Left lung (tissue), 14 donors: ENCODE measurements at places on chromosomes 2 and 18. TPM values are rescaled to one million over a fixed set of nuclear protein-coding genes. Genes with fewer than 3 reads are reported as not detected.

DNA sequence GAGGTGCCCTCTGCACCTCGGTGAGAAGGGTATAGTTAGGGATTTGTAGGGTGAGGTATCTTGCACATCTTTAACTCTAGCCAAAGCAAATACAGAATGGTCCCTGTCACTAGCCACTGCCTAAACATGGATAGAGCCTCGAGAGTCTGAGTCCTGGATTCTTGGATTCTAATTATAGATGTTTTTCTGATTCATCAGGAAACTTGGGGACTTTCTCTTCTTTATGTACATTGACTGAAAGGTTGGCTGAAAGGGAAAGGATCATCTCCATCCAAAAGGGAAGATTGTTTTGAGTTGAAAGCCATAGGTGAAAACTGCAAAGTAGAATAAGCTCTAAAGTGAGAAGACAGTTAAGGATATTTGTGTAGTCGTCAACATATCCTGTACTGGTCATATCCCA, 8.2 kb downstream of the STK36 start:
- DNase-seq = no peak

- no peak for DNase-seq
These were observed 83.8 kb downstream of the FAM117B start for GRCh38 chr2:202718614-202719013.

Gene TCF23
- 0.50 TPM for total RNA-seq

Gene KYNU
- 7.1 TPM for total RNA-seq

Gene CROCC2
- total RNA-seq = 0.32 TPM

Gene MATN3
- total RNA-seq = 3.7 TPM

DNA sequence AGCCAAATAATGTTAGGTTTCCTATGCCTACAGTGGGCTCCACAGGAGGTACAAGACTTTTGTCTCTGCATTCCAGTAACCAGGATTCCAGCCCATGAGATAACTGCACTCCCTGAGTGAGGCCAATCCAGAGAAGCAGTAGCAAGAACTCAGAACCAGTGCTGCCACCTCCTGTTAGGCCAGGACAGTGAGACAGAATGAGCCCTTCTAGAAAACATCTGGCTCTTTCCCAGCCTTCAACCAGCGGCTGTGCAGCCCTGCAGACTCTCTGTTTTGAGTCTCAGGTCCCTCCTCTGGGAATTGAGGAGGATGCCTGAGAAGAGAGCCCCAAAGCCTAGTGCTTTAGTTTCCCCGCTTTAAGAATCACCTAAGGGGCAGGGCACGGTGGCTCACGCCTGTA, 44.2 kb downstream of the ARID5A start:
- no peak for DNase-seq

- DNase-seq = no peak
These were observed 421.3 kb downstream of the ARHGAP15 start for GRCh38 chr2:143550500-143550899.

DNA sequence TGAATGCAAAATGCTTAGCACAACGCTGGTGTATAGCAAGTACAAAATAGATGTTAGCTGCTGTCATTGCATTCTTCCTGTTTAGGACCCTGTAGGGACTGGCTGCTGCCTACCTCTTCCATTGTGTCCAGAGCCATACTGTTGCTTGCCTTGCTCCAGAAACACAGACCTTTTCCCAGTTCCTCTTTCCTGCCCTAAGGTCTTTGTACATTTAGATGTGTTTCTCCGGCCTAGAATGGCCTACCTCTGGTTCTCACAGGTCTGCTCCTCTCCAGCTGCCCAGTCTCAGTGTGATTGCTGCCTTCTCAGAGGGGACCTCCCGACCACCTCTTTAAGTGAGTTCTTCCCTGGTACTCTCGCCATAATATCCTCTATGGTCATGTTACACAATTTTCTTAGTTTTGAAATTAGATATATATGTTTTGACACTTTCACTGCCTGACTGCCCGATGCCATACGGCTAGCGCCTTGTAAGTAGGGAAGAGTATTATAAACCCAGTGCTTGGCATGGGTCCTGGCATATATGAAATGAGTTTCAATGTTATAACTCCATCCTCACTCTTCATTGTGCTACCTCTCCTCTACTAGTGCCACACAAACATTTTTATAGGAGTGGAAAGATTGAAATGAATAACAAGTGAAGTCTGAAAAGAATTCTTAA, 48.3 kb downstream of the RFTN2 start:
- no peak for DNase-seq

Gene DGKD
- total RNA-seq = 87.7 TPM

DNA sequence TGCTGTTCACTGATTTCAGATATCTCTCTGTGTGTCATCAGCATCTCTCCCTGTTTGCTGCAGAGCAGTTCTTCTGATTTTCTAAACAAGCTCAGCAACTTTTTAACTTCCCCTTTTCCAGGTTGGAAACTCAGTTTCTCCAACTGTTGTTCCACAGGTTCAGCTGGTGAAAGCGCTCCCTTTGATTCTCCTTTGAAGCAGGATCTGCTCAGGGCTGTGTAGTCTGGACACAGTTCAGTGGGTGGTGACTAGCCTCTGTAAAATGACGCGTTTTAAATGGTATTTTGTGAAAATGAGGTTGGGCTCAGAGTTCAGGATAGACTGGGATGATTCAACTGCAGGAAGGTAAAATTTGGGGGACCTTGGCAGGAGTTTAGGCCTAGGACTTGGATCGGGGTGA, 106.3 kb downstream of the TRIM43 start:
- DNase-seq = no peak

- DNase-seq = no peak
These were observed 15.0 kb upstream of the MAT2A start for GRCh38 chr2:85523903-85524335.

GRCh38 chr18:3683483-3683882, 233.5 kb downstream of the TGIF1 start:
- DNase-seq = no peak

Gene RIT2
- total RNA-seq = not detected

DNA sequence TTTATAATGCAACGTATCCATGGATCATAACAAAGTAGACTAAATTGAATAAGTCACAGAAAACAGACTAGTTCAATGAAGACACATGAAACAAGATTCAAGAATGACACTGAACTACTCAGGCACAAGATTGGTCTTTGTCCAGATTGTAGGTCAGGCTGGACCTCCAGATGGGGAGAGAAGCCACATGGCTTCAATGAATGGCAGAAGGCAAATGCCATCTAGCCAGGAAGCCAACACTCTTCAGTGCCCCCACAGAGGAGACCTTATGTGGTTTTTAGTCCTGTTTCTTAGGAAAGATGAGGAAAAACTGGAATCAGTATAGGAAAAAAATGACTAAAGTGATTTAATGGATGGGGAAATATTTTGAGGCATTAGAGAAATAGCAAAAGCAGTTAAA, 43.1 kb downstream of the BOD1L2 start:
- no peak for DNase-seq

Gene IL1RL2
- 1.5 TPM for total RNA-seq

GRCh38 chr2:104078431-104079157, 775.3 kb upstream of the POU3F3 start:
- no peak for DNase-seq

Gene PLCL1
- total RNA-seq = 3.4 TPM

Gene SLC5A7
- 0.23 TPM for total RNA-seq

Gene FTCDNL1
- 3.5 TPM for total RNA-seq

DNA sequence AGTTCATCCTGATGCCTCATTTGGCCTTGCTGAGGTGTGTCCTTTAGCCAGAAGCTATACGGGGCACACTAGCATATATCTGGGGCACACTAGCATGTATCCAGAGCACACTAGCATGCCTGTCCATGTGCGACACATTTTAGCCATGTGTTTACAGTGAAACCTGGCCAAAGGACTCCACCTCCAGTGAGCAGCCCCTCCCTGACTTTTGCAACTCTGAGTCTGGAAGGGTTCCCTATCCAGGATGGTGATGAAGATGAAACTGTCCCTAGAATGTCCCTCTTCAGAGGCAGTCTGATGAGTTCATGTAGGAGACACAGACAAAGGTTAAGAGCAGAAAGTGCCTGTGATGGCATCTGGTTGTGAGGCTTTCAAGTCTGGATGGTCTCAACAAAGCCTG, 61.4 kb upstream of the LGALSL start:
- no peak for DNase-seq

GRCh38 chr2:121565389-121566250, 34.9 kb downstream of the RNU4ATAC start:
- no peak for DNase-seq

- DNase-seq = peak; percentile 26
These were observed 94.4 kb downstream of the RHOB start for GRCh38 chr2:20541294-20541640.

Gene TUBB8B
- total RNA-seq = not detected

DNA sequence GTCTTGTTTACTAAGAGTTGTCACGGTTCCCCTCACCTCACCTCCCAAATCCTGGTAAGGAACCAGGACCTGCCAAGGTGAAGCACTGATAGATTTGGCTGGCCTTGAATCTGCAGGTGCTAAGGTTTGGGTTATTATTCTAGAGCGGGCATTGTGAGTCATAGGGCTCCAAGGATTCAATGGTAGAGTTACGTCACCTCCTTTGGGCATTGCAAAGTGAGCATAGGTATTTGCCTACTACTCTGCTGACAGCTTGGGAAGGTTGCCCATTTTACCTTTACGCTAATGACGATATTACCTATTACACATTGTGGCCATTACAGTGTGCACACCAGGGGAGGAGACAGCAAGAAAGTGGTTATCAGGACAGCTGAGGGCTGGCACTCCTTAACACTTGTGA, 59.3 kb downstream of the SETBP1 start:
- DNase-seq = no peak

- DNase-seq = no peak
These were observed 26.7 kb downstream of the IFIH1 start for GRCh38 chr2:162291748-162292147.

DNA sequence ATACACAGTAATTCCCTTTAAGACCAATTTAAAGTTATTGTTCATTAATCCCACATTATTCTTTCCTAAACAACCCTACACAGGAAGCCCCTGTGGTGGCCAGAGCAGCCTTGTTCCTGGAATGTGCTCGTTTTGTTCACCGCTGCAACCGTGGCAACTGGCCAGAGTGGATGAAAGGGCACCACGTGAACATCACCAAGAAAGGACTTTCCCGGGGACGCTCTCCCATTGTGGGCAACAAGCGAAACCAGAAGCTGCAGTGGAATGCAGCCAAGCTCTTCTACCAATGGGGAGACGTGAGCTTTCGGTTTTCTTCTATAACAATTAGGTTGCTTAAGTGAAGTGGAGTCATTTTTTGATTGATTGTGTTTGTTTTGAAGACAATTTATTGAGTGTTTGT, 101.0 kb downstream of the UNC80 start:
- no peak for DNase-seq

Gene OBSL1
- total RNA-seq = 43.4 TPM

- no peak for DNase-seq
These were observed 4.3 kb upstream of the NAGK start for GRCh38 chr2:71064110-71064611.

Gene C2orf72
- total RNA-seq = 0.67 TPM

Gene FOXD4L1
- 0.71 TPM for total RNA-seq

DNA sequence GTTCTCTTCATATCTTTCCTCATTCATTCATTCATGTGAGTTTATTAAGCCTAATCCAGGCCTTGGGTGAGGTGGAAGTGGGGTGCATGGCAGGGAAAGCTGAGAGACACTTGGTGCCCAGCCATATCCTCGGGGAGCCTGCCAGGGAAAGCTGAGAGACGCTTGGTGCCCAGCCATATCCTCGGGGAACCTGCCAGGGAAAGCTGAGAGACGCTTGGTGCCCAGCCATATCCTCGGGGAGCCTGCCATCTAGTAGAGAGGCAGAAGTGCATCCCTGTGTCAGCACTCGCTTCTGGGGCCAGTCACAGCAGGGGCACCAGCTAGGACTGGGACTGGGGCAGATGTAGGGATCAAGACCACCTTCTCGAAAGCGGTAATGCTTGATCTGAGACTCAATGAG, 39.4 kb downstream of the DDX18 start:
- no peak for DNase-seq

GRCh38 chr2:232434091-232434490, 21.9 kb upstream of the ALPI start:
- DNase-seq = no peak

DNA sequence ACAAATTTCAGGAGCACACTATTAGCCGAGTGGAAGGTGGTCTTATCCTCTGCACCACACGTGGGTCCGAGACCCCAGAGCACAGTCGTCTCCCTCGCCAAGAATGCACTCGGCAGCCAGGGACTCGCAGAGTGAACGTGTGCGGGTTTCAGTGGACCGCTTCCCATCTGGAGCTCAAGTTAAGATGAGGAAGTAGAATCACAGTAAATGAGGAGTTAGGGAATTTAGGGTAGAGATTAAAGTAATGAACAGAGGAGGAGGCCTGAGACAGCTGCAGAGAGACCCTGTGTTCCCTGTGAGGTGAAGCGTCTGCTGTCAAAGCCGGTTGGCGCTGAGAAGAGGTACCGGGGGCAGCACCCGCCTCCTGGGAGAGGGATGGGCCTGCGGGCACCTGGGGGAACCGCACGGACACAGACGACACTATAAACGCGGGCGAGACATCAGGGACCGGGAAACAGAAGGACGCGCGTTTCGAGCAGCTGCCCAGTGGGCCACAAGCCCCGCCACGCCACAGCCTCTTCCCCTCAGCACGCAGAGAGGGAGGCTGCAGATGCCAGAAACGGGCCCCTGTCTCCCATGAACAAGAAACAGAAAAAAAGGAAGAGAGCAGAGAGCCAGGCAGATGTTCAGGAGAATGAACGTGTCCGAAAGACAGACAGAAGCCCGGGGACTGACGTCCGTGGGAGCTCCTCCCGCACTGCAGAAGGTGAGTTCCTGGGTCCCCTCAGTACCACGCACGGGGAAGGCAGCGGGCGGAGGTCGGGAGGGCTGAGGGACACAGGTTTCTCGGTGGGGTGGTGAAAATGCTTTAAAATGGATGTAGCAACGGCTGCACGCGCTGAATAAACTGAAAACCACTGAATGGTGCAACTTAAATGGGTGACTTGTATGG, 5.4 kb upstream of the KCNG2 start:
- DNase-seq = no peak

Gene MC2R
- not detected for total RNA-seq

- no peak for DNase-seq
These were observed 86.0 kb downstream of the DCC start for GRCh38 chr18:52426041-52426440.

Gene NDUFB3
- 92.9 TPM for total RNA-seq

DNA sequence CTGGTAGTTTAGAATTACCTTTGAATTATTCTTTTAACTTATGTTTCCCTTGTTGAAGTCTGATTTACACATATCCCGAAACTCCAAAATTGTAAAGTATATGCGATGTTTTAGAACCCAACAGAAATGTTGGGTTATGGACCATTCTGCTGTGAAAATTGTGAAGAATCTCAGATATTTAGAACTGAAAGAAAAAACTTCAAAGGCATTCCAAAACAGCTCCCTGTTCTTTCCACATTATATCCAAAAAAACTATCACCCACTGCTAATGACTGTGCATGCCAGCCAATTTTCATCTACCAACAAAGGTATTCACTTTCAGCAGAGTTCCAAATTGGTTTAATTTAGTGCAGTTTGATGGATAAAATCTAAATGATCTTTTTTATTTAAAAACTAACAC, 21.5 kb upstream of the PDE1A start:
- no peak for DNase-seq

- no peak for DNase-seq
These were observed 100.3 kb upstream of the KCTD1 start for GRCh38 chr18:26648509-26649192.

Gene CASP8
- 26.3 TPM for total RNA-seq
